ENCODE measurements at places on chromosomes 5 and 9.

GRCh38 chr9:113673726-113674125 lies 202.4 kb upstream of the ZNF618 start:
- no peak for DNase-seq

DNA sequence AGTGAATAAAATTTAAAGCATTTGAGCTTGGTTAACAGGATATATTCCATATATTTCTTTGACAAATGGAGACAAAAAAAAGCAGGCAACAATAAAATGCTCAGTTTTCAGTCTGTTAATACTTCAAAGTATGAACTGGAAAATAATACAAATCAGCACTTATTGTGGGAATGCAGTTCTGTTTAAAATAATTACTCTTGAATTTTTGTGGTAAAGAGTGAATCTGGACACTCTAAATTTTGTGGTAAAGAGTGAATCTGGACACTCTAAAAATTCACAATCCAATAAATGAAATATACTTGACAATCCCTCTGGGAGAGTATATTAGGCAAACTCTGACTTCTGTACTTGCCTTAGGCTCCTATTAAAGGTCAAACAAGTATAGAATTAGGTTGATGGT lies 141.9 kb upstream of the RASA1 start:
- no peak for DNase-seq

GRCh38 chr5:36885566-36886485 lies 9.3 kb downstream of the NIPBL start:
- no peak for DNase-seq

- no peak for DNase-seq
Observed at GRCh38 chr9:120698766-120699165, 15.5 kb downstream of the MEGF9 start.

DNA sequence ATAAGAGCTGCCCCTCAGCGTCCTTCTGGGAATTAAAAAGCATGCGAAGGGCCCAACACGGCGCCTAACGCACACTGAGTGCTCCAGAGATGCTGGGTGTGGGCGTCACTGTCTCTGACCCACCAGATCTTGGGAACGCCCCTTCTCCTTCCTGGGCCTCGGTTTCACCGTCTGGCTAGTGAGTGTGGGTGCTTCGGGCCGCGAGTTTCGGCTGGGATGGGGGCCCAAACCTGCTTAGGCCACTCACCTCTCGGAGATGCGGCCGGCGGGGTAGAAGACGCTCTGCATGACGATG lies 3.7 kb downstream of the PIP5KL1 start:
- DNase-seq, result no peak

All from AG04449 (cell line).